ENCODE measurements at places on chromosomes 11 and 22.

GRCh38 chr11:24046731-24047130 lies 450.1 kb upstream of the LUZP2 start:
- DNase-seq: no peak

DNA sequence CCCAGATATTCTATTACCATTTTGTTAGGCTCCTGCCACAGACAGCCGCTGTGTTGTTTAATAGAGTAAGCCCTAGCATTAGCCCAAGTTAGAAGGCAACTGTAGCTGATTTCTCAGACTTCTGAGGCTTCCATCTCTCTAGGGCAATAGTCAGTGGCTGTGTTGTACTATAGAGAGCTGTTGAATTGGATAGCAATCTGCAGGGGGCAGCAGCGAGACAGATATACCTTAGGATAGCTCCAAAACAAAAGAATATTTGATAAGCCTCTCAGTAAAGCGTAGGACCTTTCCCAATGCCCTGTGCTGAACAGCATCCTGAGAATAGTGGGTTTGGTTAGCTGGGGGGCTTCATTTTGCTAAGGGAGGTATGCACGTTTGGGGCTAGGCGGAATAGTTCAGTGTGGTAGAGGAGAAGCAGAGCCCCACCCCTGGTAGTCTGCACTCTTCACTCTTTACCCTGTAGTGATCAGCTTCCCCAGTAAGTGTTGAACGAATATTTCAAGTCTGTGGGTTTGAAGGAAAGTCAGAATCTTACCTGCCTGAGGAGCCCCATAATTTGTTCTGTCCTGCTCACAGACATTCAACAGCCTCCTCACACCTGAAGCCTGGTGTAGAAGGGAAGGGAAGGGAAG lies 515.1 kb downstream of the INSC start:
- peak; percentile 59 for DNase-seq

- no peak for DNase-seq
These were observed 20.8 kb downstream of the EMID1 start for GRCh38 chr22:29226351-29226981.

DNA sequence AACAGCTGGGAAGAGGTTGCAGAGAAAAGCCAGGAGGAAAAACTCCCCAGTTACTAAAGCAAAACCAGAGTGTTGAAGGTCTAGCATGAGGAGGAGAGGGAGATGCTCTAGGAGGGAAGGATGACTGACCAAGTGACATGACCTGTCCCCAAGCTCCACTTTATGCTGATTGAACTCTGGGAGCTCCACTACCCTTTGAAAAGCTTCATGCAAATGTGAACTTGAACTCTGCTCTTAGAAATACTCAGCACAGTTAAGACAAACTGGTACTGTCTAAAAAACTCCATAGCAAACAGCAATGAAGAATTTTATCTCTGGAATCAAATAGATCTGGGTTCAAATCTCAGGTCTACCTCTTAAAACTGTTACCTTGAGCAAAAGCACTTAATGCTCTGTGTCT lies 14.5 kb upstream of the POU2AF1 start:
- no peak for DNase-seq

DNA sequence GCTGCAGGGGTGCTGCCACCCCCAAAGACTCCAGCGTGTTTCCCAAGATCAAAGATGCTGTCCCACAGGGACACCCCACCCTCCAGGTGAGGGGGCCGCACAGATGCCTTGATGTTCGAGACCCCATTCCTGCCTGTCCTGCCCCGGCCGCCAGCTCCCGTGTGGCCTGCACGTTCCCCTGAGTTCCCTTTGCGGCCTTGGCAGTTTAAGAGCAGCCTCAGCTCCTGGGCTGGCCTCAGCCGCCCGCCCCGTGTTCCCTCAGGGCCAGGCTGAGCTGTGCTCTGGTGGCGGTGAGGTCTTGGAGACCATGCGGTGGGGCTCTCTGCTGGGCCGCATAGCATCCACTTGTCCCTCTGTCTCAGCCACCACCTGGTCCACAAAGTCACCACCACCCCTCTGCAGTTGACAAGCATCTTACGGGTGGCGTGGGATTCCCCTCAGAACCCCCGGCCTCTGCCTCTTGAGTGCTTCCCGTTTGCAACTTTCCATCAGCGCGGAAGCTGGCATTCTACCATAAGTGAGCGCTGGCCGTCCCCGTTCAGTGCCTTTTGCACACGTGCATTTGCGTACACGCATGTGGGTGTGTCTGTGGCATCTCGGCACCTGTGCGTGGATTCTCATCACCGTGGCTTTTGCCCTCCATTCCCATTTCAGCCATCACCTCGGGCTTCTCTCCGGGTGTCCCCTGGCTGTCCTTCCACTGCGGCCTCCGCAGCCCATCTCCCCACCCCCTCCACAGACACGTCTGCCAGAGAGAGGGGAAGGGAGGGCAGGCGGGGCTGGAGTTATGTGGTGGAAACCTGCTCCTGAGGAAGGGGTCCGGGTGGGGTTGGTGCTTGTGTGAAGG lies 35.9 kb downstream of the CTTN start:
- no peak for DNase-seq
